ENCODE measurements at places on chromosomes 12 and 14.

GRCh38 chr14:85191986-85192385, 338.0 kb upstream of the FLRT2 start:
- DNase-seq: no peak

- no peak for DNase-seq
Observed at GRCh38 chr12:74963867-74964331, 245.7 kb downstream of the KCNC2 start.

- DNase-seq: no peak
Observed at GRCh38 chr12:67922245-67922644, 67.0 kb upstream of the IFNG-AS1 start.

DNA sequence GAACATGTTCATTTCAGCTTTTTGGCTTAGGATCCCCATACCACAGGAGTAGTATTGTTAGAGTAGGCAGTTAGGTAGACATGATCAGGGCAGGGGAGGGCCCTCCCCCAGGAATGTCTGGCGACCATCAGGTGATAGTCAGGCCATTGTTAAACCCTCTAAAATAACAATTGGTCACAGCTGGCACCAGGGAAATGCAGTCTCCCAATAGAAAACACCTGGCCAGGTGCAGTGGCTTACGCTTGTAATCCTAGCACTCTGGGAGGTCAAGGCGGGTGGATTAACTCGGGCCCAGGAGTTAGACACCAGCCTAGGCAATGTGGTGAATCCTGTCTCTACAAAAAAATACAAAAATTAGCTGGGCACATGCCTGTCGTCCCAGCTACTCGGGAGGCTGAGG, 187.1 kb downstream of the MON2 start:
- no peak for DNase-seq

DNA sequence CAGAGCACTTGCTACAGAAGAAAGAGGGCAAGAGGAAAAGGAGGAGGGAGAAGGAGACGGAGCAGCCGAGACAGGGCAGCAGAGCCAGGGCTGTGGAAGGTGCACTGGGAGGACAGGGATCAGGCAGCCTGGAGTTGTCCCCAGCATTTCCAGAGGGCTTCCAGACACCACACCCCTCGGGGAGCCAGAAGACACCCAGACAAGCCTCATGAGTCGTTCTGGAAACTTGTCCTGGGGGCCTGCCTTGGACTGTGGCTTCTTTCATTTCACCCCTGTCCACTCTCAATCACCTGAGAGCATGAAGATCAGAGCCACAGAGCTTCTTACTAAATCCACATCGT, 14.1 kb downstream of the CMKLR1 start:
- no peak for DNase-seq

DNA sequence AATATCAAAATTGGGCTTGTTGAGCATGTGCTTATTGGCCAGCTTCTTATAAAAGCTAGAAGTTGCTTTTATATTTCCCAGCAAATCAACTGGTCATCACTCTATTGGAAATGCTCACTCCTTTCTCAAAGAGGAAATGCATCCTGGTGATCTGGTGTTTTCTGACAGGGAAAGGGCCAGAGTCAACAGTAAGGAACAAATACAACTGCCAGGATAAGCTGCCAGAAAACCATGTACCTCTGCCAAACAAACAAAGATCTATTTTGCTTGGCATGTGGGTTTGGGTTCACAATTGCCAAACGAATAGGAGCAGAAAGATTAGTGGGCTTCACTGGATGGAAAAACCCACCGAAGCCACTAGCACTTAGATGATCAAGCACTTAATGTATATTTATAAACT, 126.9 kb upstream of the PDZRN4 start:
- DNase-seq: no peak

DNA sequence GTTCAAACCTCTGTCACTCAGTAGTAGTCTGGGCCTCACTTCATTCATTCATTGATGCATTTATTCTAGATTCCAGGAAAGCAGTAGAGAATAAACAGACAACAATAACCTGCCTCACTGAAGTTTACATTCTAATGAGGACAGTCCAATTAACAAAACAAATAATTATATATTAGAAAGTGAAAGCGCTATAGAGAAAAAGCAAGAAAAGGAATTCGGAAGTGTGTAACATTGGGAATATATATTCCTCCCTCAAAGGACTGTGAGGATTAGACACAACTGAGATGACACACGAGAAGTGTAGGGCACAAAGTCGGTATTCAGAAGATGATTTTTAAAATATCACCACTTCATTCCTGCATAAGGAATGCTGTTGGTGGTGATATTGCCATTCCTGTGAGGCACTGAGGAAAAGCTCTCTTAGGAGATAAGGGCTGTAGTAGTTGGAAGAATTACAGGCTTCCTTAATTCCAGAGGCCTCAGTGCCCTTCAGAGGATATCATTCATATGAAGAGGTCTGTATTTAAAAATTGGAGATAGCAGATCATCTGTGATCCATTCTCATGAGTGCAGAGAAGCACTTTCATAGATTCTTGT, 3.9 kb upstream of the DUSP6 start:
- DNase-seq: no peak

- DNase-seq: no peak
Observed at GRCh38 chr12:25962932-25963525, 4.5 kb downstream of the RASSF8 start.

DNA sequence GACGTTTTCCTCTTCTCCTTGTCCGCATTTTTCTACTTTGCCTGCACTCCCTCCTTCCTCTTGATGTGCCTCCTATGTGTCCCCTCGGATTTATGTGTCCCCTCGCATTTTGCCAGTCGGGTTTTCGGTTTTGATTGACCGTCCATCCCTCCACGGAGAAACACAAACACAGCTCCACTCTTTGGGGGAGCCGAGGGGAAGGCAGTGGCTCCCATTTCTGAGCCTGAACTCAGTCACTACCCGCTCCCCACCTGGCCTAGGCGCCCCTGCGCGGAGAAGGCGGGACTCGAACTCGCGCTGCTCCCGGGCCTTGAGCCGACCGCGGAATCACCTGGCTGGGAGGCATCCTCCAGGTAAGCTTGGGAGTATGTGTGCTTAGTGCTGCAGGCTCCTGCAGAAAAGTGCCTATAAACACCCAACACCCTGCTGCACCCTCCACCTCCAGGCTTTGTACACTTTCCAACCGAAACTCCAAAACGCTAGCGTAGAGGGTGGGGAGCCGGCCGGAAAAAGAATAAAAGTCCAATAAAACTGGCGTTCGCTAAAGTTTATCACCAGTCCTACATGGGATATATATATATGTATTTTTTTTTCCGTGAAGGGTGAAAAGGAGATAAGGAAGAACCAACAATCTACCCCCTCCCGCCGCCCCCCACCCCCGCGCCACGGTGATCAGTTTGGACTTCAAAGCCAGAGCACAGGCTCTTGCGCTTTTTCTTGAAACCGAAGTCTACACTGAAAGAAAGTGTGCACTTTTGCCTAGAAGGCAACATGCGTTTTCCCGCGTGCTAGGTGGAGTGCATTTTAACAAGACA, 3.3 kb upstream of the CCND2 start:
- DNase-seq: no peak

- DNase-seq: no peak
Observed at GRCh38 chr14:71780075-71780474, 152.2 kb upstream of the RGS6 start.

DNA sequence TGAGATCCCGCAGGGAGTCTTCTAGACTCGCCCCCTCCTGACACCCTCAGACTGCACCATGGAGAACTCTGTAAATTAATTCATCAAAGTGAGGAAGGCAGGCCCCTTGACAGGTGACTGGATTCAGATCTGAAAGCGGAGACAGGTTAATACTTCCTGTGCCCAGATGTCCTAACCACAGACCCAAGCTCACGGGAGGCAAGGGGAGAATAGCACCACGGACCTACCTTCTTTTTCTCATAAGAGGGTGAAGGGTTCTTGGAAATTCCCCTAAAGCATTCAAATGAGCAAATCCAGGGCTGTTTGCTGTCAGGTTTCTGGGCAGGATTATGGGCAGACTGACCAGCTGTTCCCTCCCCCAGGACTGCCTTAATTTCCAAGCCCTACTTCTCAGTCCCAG, 170.0 kb downstream of the ZFP36L1 start:
- no peak for DNase-seq

GRCh38 chr14:89384023-89384422, 33.0 kb downstream of the FOXN3 start:
- DNase-seq: no peak

Measured in NCI-H774 (cell line).